ENCODE measurements at places on chromosomes 13 and 19.

- DNase-seq = no peak
Observed at GRCh38 chr13:113860051-113860664, 3.7 kb downstream of the GAS6 start.

DNA sequence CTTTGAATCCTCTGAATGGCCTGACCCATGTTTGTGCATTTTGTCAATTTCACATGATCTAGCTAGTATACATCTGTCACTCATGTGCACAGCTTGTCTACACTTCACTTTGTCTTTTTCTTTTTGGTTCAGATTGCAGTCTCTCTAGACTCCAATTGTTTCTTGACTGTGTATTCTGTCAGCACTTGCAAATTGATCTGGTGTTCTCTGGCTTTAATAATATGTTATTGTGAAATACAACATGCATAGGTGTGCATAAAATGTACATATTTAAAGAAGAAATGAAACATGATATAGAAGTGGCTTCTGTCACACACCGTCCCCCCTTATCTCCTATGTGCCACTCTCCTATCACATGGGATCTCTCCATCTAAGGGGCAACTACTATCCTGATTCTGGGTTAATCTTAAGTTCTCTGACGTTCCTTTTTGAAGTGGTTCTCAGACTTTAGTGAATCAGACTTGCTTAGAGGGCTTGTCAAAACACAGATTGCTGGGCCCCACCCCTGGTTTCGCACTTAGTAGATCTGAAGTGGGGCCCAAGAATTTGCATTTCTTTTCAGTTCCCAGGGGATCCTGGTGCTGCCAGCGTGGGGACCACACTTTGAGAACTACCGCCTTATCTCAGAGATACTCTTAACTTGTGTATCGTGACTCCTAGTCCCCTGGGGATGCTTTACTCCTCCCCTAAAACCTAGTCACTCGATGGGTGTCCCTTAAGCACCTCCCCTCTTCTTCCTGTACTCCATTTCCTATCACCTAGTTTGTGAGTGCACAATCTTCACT, 5.8 kb downstream of the KRTDAP start:
- no peak for DNase-seq

GRCh38 chr19:48255376-48256303, at the start of gene CARD8:
Gene CARD8 (minus strand): TSS chr19:48255912. CDS start chr19:48241020, 14,892 bp downstream.
- peak; percentile 82 for DNase-seq

- DNase-seq = no peak
Observed at GRCh38 chr19:12465211-12465610, 19.4 kb downstream of the ZNF709 start.

DNA sequence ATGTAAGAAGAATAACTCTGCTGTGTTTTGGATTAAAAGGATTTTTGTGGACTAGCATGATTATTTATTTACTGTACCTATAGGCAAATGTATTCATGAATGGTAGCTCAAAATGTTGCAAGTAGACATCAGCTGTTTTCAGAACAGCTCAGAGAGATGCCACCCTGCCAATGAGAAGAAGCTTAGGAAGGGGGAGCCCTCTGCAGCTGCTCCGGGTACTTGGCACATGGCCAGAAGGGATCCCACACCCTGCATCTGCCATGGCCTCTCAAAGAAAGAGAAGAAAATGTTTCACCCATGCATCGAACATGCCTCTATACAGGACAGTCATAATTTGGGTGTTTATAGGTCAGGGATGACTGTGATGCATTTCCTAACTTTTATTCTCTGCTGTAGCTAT, 30.5 kb upstream of the MBNL2 start:
- no peak for DNase-seq

Data from activated naive CD4-positive, alpha-beta T cell treated with anti-CD3 and anti-CD28 coated beads, Interleukin-2, amount 50 U/mL, for 16 hours (primary cell).